ENCODE measurements at places on chromosomes 16 and 17. TPM values are rescaled to one million over a fixed set of nuclear protein-coding genes. Genes with fewer than 3 reads are reported as not detected.

DNA sequence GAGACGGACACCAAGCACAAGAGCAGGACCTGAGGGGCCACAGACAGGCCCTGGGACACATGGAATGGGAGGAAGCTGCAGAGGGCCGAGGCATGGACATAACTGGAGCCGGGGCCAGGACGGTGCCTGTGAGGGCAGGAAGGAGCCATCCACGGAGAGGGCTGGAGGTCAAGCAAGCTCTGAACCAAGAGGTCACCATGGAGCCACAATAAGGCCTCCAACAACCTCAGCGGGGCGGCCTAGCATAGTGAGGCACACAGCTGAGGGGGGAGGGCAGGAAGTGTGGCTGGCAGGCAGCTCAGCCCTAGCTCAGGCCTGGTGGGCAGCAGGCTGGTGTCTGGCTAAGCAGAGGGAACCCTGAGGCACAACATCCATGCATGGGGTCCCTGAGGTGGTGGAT is 4.4 kb downstream of the MCRIP1 start:
- H3K4me3 ChIP-seq = no peak overlapping the region
- H3K27ac ChIP-seq = no peak overlapping the region
- H3K36me3 ChIP-seq = no peaks in the 10 kb centered on the region

DNA sequence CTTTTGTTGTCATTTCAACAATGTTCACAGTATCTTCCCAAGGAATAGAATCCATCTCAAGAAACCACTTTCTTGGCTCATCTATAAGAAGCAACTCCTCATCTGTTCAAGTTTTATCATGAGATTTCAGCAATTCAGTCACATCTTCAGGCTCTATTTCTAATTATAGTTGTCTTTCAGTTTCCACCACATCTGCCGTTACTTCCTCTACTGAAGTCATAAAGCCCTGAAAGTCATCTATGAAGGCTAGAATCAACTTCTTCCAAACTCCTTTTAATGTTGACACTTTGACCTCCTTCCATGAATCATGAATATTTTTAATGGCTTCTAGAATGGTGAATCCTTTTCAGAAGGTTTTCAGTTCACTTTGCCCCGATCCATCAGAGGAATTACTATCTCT is 102.1 kb downstream of the CDH13 start:
- DNase-seq = no peak
- no peak overlapping the region for H3K4me3 ChIP-seq
- H3K36me3 ChIP-seq = no peaks in the 10 kb centered on the region
- H3K27ac ChIP-seq = no peak overlapping the region
- no peaks in the 10 kb centered on the region for H3K27me3 ChIP-seq

SDK2 gene
- not detected for total RNA-seq

DNA sequence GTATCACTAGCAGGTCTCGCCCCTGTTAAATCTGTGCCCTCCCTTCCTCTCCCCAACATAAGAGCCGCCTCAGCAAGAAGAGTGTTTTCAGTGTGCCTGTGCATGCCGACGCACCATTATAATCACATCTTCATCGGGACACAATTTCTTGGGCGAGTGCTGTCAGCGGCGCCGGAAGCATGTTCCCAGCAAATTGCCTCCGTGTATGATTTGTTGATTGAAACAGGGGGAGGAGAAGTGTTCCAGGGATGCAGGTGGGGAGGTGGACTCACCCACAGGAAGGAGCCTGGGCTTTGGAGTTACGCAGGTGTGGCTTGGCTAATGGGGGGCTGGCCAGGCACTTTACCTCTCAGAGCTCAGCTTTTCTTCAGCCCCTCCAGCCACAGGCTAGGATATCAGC is 53.6 kb downstream of the SPACA3 start:
- H3K27ac ChIP-seq = no peak overlapping the region
- DNase-seq = no peak
- H3K4me1 ChIP-seq = no peaks in the 10 kb centered on the region
- H3K27me3 ChIP-seq = no peaks in the 10 kb centered on the region

Measured in PC-3 (cell line).